B cell (primary cell): ENCODE measurements at places on chromosomes 1 and 21. TPM values are rescaled to one million over a fixed set of nuclear protein-coding genes. Genes with fewer than 3 reads are reported as not detected.

ITGB3BP gene
- total RNA-seq, result 30.3 and 37.4 TPM in 2 replicates

NFASC gene
- total RNA-seq, result 0.10 and 0.39 TPM in 2 replicates

GJA4 gene
- total RNA-seq, result not detected in 2 replicates

PCP4 gene
- total RNA-seq, result not detected in 2 replicates

SOAT1 gene
- 25.1 and 27.1 TPM in 2 replicates for total RNA-seq

PM20D1 gene
- 2.3 and 3.3 TPM in 2 replicates for total RNA-seq

- no peak overlapping the region for H3K27ac ChIP-seq
- no peaks in the 10 kb centered on the region for H3K36me3 ChIP-seq
- H3K4me1 ChIP-seq, result peaks cover 2% of the 10 kb centered on the region
- no peaks in the 10 kb centered on the region for H3K27me3 ChIP-seq
- no peak for DNase-seq
These were observed 180.5 kb downstream of the TGFB2 start for GRCh38 chr1:218525451-218526197.

GRCh38 chr1:59640851-59641250 lies 173.9 kb upstream of the HOOK1 start:
- no peak overlapping the region for H3K4me3 ChIP-seq
- DNase-seq, result no peak
- H3K27ac ChIP-seq, result no peak overlapping the region
- H3K36me3 ChIP-seq, result no peaks in the 10 kb centered on the region

DNA sequence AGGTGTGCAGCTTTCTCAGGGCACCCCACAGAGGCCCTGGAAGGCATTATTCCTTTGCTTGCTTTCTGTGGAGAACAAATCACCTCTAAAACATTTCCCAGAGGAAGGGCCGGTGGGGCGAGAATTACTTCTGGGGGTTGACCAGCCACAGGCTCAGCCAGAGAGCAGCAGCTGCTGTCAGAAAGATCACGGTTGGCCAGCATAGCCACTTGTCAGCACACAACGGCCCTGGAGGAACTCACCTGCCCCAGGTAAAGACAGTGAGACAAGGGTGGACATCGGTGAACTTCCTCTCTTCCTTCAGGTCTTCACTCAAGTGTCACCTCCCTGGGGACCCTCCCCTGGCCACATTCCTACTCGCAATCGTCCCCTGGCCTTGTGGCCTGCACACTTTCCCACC lies 69.5 kb upstream of the CLDN14 start:
- H3K27me3 ChIP-seq, result no peaks in the 10 kb centered on the region
- DNase-seq, result no peak
- H3K36me3 ChIP-seq, result no peaks in the 10 kb centered on the region
- H3K4me3 ChIP-seq, result no peak overlapping the region
- no peak overlapping the region for H3K27ac ChIP-seq

DNA sequence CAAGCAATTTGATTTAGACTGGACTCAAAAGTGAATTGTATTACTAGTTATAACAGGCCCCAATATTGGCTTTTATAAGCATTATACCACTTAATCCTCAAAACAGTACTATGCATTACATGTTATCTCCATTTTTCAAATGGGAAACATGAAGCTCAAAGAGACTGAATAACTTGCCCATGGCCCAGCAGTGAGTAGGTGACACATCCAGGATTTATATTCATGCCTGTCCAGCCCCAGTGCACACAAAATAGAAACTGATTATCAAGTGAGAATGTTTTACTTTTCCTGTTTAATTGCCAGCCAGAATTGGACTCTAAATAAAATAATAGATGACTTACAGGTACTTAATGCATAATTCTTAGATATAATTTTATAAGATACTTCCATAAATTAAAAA lies 82.9 kb downstream of the NIBAN1 start:
- H3K27ac ChIP-seq, result no peak overlapping the region
- H3K4me1 ChIP-seq, result peaks cover 3% of the 10 kb centered on the region
- H3K36me3 ChIP-seq, result no peaks in the 10 kb centered on the region
- no peak overlapping the region for H3K4me3 ChIP-seq
- DNase-seq, result no peak
- H3K27me3 ChIP-seq, result no peaks in the 10 kb centered on the region

DNA sequence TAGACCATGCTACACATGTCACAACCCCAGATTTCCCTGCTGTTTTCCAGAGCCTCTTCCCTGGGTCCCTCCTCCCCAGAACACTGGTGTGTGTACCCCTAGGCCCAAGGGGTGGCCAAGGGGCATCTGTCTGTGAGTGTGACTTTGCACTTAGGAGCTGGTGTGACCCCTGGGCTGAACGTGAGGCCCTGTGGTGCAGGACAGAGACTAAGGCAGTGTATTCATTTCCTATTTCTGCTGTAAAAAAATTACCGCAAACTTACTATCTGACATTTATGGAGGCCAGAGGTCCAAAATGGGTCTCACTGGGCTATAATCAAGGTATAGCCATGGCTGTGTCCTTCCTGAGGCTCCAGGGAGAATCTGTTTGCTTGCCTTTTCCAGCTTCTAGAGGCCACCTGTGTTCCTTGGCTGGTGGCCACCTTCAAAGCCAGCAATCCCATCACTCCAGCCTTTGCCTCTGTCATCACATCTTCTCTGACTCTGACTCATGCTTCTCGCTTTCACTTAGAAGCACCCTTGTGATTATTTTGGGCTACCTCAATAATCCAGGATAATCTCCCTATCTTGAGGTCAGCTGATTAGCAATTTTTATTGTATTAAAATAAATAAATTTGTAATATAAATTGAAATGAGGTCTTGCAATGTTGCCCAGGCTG lies 24.0 kb upstream of the ELOA start:
- no peaks in the 10 kb centered on the region for H3K27me3 ChIP-seq
- peak overlapping the region; percentile 2 for H3K27ac ChIP-seq
- no peak overlapping the region for H3K4me3 ChIP-seq

GRCh38 chr1:117696561-117696960 lies 90.7 kb downstream of the TENT5C start:
- no peak overlapping the region for H3K27ac ChIP-seq
- peaks cover 9% of the 10 kb centered on the region for H3K27me3 ChIP-seq

GRCh38 chr1:59759156-59759925 lies 55.4 kb upstream of the HOOK1 start:
- H3K4me3 ChIP-seq, result no peak overlapping the region
- H3K27me3 ChIP-seq, result no peaks in the 10 kb centered on the region
- peak; percentile 77 for DNase-seq
- no peaks in the 10 kb centered on the region for H3K36me3 ChIP-seq
- no peak overlapping the region for H3K27ac ChIP-seq
- no peaks in the 10 kb centered on the region for H3K4me1 ChIP-seq

- no peak overlapping the region for H3K4me3 ChIP-seq
- no peak for DNase-seq
- no peaks in the 10 kb centered on the region for H3K4me1 ChIP-seq
- no peaks in the 10 kb centered on the region for H3K36me3 ChIP-seq
- no peak overlapping the region for H3K27ac ChIP-seq
These were observed 12.5 kb upstream of the KCNA3 start for GRCh38 chr1:110687250-110687649.

GRCh38 chr1:28163496-28164161 lies 12.9 kb downstream of the PTAFR start:
- peaks cover 3% of the 10 kb centered on the region for H3K4me1 ChIP-seq
- no peak overlapping the region for H3K4me3 ChIP-seq
- no peak for DNase-seq
- no peak overlapping the region for H3K27ac ChIP-seq
- H3K27me3 ChIP-seq, result no peaks in the 10 kb centered on the region
- H3K36me3 ChIP-seq, result no peaks in the 10 kb centered on the region

- H3K4me1 ChIP-seq, result peaks cover 33% of the 10 kb centered on the region
- DNase-seq, result peak; percentile 40
- H3K27ac ChIP-seq, result no peak overlapping the region
- no peak overlapping the region for H3K4me3 ChIP-seq
- H3K36me3 ChIP-seq, result no peaks in the 10 kb centered on the region
- peaks cover 12% of the 10 kb centered on the region for H3K27me3 ChIP-seq
These were observed 1.5 kb upstream of the COL16A1 start for GRCh38 chr1:31705080-31705866.

DNA sequence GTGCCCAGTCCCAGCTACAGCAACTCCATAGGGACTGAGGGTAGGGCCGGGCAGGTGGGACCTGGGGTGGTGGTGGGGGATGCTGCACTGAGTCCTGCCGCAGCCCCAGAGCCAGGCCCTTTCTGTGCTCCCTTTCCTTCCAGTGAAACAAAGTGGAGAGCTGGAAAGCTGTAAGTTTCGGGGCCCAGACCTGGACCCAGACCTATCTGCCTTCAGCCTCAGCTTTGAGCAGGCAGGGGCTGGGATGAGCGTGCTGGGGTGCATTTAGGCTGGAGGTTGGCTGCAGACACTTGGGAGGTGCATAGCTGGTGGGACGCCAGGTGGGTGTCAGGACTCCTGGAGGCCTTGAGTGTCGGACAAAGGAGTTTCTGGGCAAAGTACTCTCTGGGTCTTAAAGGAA lies 92.7 kb upstream of the C1orf174 start:
- H3K4me1 ChIP-seq, result no peaks in the 10 kb centered on the region
- DNase-seq, result no peak
- no peak overlapping the region for H3K27ac ChIP-seq
- no peaks in the 10 kb centered on the region for H3K36me3 ChIP-seq

- no peak for DNase-seq
- H3K4me1 ChIP-seq, result no peaks in the 10 kb centered on the region
- H3K36me3 ChIP-seq, result no peaks in the 10 kb centered on the region
These were observed 58.1 kb downstream of the CASZ1 start for GRCh38 chr1:10738061-10739058.

DNA sequence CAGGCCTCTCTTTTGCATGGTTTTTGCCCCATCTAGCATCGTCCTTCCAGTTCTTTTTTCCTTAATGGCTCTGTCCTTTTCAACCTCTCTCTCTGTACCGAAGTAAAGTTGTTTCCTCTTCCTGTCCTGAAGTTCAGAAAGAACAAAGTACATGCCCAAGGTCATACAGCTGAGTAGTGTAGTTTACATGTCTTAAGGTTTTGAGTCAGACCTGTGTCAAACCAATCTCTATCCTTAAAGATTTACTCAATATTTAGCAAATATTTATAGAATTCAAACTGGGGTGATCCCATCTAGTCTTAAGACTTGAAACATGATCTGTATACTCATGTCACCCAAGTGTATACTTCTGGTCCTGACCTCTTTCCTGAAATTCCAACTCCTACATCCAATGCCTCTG lies 118.7 kb upstream of the SGIP1 start:
- no peak overlapping the region for H3K4me3 ChIP-seq
- no peak overlapping the region for H3K27ac ChIP-seq
- no peaks in the 10 kb centered on the region for H3K4me1 ChIP-seq
- no peak for DNase-seq
- no peaks in the 10 kb centered on the region for H3K36me3 ChIP-seq

GRCh38 chr1:62904856-62905225 lies 120.9 kb downstream of the ATG4C start:
- H3K27ac ChIP-seq, result no peak overlapping the region
- H3K27me3 ChIP-seq, result no peaks in the 10 kb centered on the region
- H3K4me3 ChIP-seq, result no peak overlapping the region
- no peaks in the 10 kb centered on the region for H3K36me3 ChIP-seq
- H3K4me1 ChIP-seq, result no peaks in the 10 kb centered on the region
- DNase-seq, result no peak

DNA sequence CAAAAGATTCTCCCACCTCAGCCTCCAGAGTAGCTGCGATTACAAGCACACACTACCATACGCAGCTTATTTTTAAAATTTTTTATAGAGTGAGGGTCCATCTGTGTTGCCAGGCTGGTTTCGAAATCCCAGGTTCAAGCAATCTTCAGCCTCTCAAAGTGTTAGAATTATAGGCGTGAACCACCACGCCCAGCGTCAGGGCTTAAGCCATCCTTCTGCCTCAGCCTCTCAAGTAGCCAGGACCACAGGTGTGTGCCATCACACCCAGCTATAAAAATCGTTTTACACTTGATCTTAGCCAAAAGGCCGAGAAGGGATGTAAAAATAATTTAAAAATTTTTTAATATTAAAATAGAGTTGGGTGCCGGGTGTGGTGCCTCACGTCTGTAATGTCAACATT lies 4.3 kb upstream of the SLC25A33 start:
- no peak for DNase-seq
- peaks cover 9% of the 10 kb centered on the region for H3K4me1 ChIP-seq
- no peak overlapping the region for H3K27ac ChIP-seq
- H3K27me3 ChIP-seq, result no peaks in the 10 kb centered on the region
- no peaks in the 10 kb centered on the region for H3K36me3 ChIP-seq

- peaks cover 36% of the 10 kb centered on the region for H3K4me1 ChIP-seq
- no peaks in the 10 kb centered on the region for H3K36me3 ChIP-seq
- H3K27me3 ChIP-seq, result no peaks in the 10 kb centered on the region
These were observed 105.0 kb downstream of the GALNT2 start for GRCh38 chr1:230172016-230172537.

- no peaks in the 10 kb centered on the region for H3K27me3 ChIP-seq
- H3K4me3 ChIP-seq, result no peak overlapping the region
- H3K27ac ChIP-seq, result no peak overlapping the region
These were observed 20.4 kb downstream of the SDHB start for GRCh38 chr1:17033481-17033880.

GRCh38 chr1:53291574-53291973 lies 36.3 kb downstream of the LRP8 start:
- H3K36me3 ChIP-seq, result no peaks in the 10 kb centered on the region
- no peaks in the 10 kb centered on the region for H3K27me3 ChIP-seq
- H3K4me1 ChIP-seq, result peaks cover 13% of the 10 kb centered on the region
- no peak overlapping the region for H3K4me3 ChIP-seq

GRCh38 chr1:76267631-76268030 lies 193.1 kb downstream of the ST6GALNAC3 start:
- no peaks in the 10 kb centered on the region for H3K36me3 ChIP-seq
- no peak overlapping the region for H3K4me3 ChIP-seq
- H3K4me1 ChIP-seq, result peaks cover 6% of the 10 kb centered on the region
- no peak for DNase-seq

DNA sequence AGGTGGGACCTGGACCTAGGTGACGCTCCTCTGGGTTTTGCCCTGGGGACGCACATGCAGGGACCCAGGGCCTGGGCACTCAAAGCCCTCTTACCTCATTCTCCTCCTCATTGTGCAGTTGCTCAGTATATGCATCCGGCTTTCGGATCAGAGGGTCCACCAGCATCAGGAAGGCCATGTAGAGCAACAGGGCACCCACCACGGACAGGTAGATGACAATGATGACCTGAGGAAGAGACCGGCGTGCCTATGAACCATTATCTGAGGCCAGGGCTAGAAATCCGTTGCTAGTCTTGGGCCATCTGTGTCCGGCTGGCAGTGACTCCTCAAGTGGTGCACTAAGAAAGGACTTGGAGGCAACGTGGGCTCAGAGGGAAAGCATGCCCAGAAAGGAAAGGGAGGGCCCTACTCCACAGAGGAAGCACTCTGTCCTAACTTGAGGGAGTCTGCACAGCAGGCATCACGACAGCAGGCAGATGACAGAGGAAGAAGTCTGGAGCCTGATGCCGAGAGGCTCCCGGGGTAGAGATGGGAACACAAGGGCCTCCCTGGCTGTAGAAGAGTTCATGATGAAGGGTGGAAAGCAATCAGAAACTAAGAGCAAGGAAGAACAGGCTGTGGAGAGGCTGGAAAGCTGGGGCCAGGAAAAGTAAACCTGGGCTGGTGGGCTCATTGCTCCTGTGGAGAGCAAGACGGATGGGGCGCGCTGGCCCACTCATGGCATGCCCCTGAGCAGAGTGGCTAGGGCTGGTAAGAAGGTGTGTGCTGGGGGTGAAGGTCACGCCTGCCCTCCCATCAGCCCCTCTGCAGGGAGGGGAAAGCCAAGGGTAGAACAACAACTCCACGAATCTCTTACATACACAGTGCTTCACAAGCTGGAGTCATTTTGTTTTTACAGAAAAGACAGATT lies 10.3 kb downstream of the TMEM9 start:
- H3K36me3 ChIP-seq, result no peaks in the 10 kb centered on the region
- no peak overlapping the region for H3K4me3 ChIP-seq
- H3K4me1 ChIP-seq, result no peaks in the 10 kb centered on the region
- no peaks in the 10 kb centered on the region for H3K27me3 ChIP-seq

GRCh38 chr1:67956116-67956515 lies 94.3 kb downstream of the DIRAS3 start:
- H3K36me3 ChIP-seq, result no peaks in the 10 kb centered on the region
- no peaks in the 10 kb centered on the region for H3K27me3 ChIP-seq
- no peak overlapping the region for H3K4me3 ChIP-seq
- no peaks in the 10 kb centered on the region for H3K4me1 ChIP-seq
